ENCODE measurements at places on chromosomes 13 and 19.

GRCh38 chr13:112074139-112074865 is 7.4 kb downstream of the SOX1 start:
- no peak for DNase-seq

DNA sequence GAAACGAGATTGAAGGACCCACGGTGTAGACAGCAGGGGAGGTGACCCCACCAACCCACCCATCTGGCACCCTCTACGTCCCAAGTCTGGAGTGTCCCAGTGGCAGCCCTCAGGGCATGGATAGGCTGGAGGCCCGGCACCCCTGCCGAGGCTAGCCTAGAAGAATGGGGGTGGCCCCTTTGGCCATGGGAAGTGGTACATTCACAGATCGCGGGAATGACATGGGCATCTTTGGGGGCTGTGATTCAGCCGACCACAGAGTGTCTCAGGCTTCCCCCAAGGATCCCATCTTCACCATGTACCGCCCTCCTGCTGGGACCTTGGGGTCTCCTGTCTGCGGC is 11.3 kb upstream of the MKNK2 start:
- no peak for DNase-seq

- no peak for DNase-seq
These were observed 39.1 kb upstream of the SLC7A9 start for GRCh38 chr19:32908641-32909190.

DNA sequence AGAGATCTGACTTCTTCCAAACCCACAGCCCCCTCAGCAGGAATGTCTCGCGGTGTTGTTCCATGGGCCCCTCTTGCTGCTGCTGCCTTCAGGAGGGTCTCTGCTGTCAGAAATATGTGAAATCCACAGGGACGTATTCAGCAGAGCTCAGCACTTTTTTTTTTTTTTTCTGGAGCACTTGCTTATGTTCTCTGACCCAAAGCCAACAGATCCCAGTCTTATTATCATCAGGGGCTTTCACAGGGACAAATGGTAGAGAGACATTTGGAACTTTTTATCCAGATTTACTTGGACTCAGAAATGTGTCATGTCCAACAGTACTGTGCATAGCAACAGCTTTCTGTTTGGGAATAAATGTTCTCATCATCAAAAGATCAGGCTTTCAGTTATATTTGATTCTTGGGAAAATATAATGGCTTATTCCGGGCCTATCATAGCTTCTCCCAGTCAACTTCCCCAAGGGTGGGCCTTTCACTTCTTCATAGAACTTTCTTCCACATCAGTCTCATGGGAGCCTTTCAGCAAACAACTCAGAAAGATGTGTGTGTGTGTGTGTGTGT is 332.7 kb downstream of the ZNF536 start:
- DNase-seq, result no peak

DNA sequence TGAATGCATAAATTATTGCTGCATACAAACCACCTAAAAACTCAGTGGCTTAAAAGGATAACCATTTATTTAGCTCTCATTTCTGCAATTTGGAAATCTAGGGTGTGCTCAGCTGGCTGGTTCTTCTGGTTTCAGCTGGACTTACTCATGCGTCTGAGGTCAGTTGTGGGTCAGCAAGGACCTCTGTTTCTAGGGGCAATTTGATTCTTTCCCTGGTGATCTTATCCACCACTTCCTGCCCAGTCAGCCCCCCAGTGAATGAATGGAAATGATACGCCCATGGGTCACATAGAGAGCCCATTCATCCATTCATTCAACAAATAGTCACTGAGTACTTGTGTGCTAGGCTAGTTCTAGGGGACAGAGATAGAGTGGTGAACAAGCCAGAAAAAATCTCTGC is 9.9 kb downstream of the FXYD5 start:
- no peak for DNase-seq

GRCh38 chr13:44439452-44440024 is 65.9 kb downstream of the SERP2 start:
- DNase-seq, result no peak

DNA sequence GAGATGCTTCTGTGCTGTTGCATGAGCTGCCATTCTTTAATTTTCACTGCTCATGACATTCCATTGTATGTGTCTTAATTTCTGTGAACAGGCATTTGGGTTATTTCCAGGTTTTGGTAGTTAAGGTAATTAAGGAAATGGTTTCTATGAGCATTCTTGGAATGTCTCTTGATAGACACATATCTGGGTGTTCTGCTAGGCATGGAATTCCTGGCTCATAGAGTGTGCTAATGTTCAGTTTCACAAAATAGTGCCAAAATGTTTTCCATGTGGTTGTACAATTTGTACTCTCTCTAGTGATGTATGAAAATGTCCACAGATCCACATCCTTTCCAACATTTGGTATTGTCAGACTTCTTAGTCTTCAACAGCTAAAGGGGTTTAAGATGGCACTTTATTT is 680.9 kb upstream of the SGCG start:
- DNase-seq, result no peak
